Stimulated activated CD4-positive, alpha-beta T cell treated with anti-CD3 and anti-CD28 coated beads, Interleukin-15, amount 100 ng/mL, for 24 hours (primary cell): ENCODE measurements at places on chromosomes 7 and 10.

DNA sequence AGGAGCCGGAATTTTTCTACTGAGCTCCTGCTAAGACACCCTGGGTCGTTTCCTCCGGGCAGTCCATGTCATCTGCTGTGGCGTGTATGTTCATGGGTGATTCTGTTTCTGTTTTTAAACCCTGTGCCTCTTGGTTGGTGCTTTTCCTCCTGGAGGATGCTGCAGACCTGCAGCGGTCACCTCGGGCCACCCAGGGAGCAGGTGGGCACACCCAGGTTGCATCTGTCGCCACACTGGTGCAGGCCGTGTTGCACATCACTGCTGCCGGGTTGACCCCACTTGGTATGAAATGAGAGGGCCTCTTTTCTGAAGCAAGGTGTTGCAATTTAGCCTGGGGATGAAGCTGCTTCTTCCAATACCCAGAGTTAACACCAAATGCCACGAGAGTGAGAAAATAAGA is 127.2 kb downstream of the CUX1 start:
- DNase-seq: no peak

DNA sequence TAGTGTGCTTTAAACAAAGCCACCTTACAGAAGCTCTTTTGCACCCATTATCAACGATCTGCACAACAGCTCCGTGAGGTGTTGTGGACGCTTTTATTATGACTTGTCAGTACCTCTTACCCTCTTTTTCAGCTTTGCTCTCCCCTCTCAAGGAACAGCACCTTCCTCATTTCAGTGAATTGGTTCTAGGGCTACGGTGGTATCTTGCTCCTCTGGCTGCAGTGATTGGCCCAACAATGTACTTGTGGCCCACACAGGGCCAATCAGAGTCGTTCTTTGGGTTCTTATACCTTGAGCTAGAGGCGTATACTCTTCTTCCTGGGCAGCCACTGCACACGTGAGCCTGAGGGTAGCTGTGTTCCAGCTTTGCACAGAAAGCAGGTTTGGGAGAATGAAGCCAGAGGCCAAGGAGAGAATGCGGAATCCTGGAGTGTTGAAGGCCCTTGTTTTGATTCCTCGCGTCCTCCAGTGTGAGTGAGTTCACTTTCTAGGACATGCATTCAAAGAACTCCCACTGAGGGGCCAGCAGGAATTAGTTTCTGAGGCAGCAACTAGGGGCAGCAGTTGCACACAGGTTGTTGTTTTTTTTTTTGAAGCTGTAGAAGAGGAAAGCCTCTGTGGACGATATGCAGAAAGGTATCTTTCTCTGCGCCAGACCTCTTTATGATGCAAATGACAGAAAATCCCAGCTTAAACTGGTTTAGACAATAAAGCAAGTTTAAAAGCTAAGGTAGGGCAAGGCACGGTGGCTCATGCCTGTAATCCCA is 49.8 kb upstream of the PDZD8 start:
- DNase-seq: no peak

DNA sequence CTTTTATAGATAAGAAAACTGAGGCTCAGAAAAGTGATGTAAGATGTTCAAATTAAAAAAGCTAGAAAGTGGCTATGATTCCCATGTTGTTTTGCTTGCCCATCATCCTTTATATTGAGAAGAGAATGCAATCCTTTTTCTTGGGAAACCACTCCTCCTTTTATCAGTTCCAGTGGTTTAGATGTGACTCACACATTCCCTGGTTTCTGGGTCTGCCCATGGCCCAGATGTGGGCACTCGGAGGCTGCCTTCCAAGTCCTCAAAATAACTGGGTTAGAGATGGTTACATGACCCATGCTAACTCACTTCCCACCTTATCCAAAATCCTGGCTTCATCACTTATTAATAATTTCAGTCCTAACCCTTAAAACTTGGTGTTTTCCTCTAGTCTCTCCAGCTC is 550.0 kb downstream of the MDFIC start:
- no peak for DNase-seq

DNA sequence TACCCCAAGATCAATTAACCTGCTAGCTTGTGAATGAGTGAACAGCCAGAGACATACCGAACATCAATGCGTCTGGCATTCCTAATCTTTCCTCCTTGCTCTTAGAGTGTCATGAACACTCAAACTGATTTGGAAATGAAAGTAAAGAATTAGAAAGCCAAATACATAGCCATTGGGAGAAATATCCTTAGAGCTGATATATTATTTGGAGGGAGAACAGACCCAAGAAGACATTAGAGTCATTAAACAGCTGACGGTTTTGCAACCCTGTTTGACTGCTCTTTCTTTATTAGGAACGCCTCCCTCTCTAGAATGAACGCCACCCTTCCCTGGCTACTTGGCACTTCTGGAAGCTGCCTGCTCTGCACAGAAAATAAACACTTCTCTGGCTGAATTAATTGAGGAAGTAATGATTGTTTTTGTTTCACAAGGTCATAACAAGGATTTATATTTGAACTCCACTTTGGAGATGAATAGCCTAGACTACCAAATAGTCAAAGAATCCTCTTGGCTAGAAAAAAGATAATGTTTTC is 42.8 kb downstream of the CTTNBP2 start:
- DNase-seq: no peak

GRCh38 chr7:133052826-133053225 is 29.1 kb downstream of the CHCHD3 start:
- no peak for DNase-seq

- no peak for DNase-seq
Measured at GRCh38 chr7:100588438-100588837, 2.3 kb downstream of the FBXO24 start.

GRCh38 chr10:69901628-69902505 is 100.2 kb downstream of the COL13A1 start:
- DNase-seq: peak; percentile 46

DNA sequence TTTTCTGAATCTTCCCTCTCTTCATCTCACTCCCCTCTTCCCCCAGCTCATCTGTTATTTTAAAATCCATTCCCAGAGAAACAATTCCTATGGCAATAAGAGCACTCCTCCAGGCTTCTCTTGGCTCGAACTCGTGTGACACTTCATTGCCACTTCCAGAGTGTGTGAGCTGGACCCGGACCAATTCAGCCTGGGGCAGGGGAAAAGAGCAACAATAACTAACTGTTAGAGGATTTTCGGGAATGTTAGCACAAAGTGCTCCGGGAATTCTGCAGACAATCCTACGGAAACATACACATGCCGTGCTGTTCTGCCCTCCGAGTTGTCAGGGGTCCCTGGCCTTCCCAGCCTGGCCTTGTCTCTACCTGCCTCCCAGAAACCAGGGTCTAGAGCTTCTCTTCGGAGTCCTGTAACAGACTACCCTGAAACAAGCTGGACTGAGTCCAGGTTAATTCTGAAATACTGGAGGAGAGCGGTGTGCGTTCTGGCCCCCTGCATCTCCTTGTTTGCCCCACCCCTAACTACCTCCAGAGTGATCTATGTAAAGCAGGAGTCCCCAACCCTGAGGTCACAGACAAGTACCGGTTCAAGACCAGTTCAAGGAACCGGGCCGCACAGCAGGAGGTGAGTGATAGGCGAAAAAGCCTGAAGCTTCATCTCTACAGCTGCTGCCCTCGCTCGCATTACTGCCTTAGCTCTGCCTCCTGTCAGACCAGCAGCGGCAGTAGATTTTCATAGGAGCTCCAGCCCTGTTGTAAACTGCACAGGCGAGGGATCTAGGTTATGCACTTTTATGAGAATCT is 11.3 kb downstream of the COL26A1 start:
- DNase-seq: no peak

- no peak for DNase-seq
Measured at GRCh38 chr7:76346778-76347177, 12.0 kb downstream of the YWHAG start.

GRCh38 chr7:75536940-75537538 is 44.9 kb downstream of the SPDYE5 start:
- DNase-seq: no peak

DNA sequence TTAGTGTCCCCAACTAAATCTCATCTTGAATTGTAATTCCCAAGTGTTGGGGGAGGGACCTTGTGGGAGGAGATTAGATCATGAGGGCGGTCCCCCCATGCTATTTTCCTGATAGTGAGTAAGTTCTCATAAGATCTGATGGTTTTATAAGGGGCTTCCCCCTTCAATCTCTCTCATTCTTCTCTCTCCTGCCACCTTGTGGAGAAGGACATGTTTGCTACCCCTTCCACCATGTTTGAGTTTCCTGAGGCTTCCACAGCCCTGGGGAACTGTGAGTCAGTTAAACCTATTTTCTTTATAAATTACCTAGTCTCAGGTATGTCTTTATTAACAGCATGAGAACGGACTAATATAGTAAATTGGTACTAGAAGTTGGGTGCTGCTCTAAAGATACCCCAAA is 365.6 kb downstream of the ANKRD7 start:
- peak; percentile 13 for DNase-seq

DNA sequence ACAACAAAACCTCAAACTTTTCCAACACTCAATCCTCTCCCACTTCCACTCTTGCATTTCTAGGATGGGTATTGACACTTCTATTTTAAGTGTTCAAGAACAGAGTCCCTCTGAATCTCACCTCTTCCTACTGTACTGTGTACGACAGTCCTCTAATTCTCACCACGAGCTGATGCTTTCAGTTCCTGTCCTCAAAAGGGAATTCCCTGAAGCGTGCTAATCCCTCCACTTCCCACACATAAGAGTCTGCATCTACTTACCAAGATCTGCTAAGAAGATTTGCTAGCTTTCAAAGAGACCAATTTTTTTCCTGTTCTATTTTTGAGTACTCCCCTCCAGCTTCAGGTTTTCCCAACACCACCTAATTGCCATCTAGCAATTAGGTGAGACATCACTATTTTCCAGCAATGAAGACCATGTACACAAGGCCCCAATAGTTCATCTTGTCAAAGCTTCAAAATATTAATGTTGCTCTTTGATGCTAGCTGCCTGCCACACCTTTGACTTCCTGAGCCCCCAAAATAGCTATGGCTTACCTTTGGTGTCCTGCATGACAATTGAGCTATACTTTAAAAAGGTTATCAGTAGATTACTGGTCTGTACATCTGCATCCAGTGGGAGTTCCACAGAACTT is 54.4 kb downstream of the ARMH3 start:
- DNase-seq: peak; percentile 5

DNA sequence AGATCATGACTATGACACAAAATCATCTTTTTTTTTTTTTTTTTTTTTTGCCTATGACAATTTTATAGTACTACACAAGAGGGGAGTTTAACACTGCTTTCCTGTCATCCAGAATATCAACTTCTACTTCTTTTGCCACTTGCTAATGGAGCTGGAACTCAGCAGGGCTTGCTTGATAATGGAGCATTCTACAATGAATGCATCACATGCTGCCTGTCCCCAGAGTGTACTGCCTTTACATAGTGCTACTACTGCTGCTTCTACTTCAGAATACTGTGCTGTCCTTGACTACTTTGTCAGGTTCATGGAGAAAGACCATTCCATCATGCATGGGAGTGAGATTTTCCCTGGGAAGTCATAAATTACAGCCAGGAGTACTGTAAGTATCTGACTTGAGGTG is 338.6 kb upstream of the SEMA3A start:
- DNase-seq: no peak

DNA sequence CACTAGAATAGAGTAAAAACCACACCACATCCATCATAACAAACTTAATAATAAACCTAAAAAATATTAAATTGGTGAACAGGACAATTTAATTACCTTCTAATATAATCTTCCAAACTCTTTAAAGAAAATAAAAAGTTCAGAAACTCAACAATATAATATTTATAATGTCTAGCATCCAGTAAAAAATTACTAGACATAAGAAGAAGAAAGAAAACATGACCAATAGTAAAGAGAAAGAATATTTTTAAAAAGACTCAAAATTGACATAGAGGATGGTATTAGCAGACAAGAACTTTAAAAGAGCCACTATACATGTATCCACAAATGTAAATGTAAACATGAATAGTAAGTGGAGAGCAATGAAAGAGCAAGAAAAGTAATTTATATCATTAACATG is 388.4 kb downstream of the TFEC start:
- no peak for DNase-seq

GRCh38 chr7:102285540-102286236 is 980 bp upstream of the SH2B2 start:
- no peak for DNase-seq

- no peak for DNase-seq
Measured at GRCh38 chr7:25940086-25940906, 211.7 kb upstream of the NFE2L3 start.

DNA sequence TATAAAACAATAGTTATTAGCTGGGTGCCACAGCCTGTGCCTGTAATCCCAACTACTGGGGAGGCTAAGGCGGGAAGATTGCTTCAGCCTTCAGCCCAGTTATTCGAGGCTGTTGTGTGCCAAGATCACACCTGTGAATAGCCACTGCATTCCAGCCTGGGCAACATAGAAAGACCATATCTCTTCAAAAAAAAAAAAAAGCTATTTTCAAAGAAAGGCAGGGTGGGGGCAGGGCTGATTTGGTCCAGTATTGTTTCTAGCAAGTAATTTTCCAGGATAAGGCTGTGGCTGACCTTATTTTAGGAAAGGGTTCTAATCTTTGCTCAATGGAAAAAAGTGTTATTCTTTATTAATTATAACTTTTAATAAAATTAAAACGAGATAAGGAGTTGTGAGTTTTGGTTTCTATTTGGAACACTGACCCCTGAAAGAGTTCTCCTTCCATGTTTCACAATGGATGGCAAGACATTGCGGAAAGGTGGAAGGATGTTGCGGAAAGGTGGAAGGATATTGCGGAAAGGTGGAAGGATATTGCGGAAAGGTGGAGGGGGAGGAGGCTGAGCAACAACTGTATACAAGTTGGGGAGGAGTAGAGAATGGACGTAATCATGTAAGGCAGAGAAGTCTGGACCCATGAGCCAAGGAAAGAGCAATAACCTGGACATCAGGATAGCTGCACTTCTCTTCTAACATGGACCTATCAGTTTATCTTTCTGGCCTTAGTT is 1.5 kb upstream of the C1GALT1 start:
- DNase-seq: no peak

- no peak for DNase-seq
Measured at GRCh38 chr7:571096-571717, 51.6 kb upstream of the PDGFA start.

DNA sequence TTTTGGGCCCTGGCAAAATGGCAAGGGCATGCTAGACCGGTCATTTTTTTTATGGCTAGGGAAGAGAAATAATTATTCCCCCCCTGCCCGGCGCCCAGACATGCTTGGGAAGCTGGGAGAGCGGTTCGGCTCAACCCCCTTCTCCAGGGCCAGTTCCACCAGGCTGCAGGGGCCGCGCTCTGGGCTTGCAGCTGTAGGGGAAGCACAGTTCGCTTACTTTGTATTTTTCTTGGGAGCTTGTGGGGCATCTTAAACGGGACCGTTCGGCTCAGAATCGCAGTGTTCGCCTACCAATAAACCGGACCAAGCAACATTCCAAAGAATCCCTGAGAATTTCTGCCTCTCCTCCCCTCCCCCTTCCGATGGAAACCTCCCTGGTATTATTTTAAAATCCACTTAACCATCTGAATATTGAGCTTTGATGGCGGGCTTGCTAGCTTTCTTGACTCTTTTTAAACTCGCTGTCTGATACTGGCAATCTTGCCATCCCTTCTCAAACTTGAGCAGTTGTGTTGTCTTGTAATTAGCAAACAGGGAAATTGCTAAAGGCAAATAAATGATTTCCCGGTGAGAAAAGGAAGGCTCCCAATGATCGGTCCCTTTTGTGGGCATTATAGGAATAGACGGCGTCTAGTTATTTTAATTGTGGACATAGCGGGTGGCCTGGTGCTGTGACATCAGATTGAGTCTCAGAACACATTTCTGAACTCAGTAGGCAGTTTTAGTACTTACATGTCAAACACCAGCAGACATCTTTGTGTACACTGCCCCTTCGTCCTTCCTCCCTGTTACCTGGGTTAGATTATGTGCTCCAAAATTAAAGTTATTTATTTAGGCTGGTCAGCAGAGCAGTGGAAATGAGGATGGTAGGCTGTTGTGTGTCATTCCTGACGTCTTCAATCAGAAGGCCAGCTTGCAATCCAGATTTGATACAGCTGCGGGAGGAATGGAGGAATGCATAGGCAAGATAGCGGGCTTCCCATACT is 3.4 kb downstream of the TCF7L2 start:
- no peak for DNase-seq
